Stomach (tissue), 19 donors: ENCODE measurements at places on chromosomes 6 and 20. TPM values are rescaled to one million over a fixed set of nuclear protein-coding genes. Genes with fewer than 3 reads are reported as not detected.

DNA sequence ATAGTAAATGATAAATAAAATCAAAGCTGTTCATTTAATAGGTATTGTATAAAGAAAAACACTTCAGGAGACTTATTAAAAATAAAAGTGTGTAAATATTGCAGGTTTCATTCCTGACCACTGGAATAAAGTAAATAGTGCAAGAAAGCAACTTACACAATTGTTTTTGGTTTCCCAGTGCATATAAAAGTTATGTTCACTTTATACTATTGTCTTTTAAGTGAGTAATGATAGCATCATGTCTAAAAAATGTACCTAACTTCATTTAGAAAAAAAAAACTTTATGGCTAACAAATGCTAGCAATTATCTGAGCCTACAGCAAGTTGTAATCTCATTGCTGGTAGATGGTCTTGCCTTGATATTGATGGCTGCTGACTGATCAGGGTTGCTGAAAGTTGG is 726.6 kb upstream of the POU3F2 start:
- no peak for DNase-seq
- no peaks in the 10 kb centered on the region for H3K4me1 ChIP-seq
- H3K27ac ChIP-seq, result no peak overlapping the region
- no peaks in the 10 kb centered on the region for H3K27me3 ChIP-seq

- H3K4me3 ChIP-seq, result no peak overlapping the region
- no peaks in the 10 kb centered on the region for H3K27me3 ChIP-seq
- no peak for DNase-seq
These were observed 343.7 kb upstream of the IRAK1BP1 start for GRCh38 chr6:78523622-78524021.

SUMO4 gene
- polyA plus RNA-seq, result not detected

DNA sequence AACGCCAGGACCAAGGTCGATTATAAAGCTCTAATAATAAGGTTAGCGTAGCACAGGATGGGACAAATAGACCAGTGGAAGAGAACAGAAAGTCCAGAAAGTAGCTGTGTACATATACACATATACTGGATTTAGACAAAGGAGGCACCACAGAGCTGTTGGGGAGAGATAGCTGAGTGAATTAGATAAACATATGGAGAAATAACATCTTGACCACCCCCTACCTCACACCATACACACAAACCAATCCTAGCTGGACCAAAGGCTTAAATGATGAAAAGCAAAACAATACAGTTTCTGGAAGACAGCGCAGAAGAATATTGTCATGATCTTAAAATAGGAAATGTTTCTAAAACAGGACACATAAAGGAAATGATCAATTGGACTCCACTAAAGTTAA is 112.9 kb downstream of the PXDC1 start:
- no peaks in the 10 kb centered on the region for H3K27me3 ChIP-seq
- no peak overlapping the region for H3K27ac ChIP-seq
- no peaks in the 10 kb centered on the region for H3K36me3 ChIP-seq
- DNase-seq, result no peak
- no peak overlapping the region for H3K4me3 ChIP-seq

GRCh38 chr6:14903176-14904038 is 342.5 kb upstream of the JARID2 start:
- DNase-seq, result no peak
- no peaks in the 10 kb centered on the region for H3K4me1 ChIP-seq
- no peak overlapping the region for H3K27ac ChIP-seq
- H3K36me3 ChIP-seq, result no peaks in the 10 kb centered on the region

DNA sequence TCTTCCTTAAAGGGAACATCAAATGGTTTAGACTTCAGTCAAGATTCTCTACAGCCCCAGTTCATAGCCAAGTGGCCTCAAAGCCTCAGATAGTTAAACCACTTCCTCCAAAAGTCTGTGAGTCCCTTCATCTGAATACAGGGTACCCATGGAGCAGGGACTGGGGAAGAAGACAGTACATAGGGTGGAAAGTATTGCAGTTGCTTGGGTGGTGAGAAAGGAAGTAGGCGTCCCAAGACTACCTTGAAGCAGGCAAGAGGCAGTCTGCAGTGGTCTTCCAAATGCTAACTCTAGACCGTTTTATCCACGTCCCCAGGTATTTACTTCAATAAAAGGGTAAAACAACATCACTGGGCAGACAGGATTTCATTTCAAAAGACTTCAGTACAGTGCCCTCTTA is 2.0 kb downstream of the FYN start:
- H3K27ac ChIP-seq, result peak overlapping the region; percentile 91
- H3K27me3 ChIP-seq, result no peaks in the 10 kb centered on the region
- peaks cover 51% of the 10 kb centered on the region for H3K4me1 ChIP-seq
- DNase-seq, result peak; percentile 56

- peak; percentile 5 for DNase-seq
- H3K4me1 ChIP-seq, result no peaks in the 10 kb centered on the region
- no peaks in the 10 kb centered on the region for H3K36me3 ChIP-seq
- H3K27ac ChIP-seq, result no peak overlapping the region
- no peaks in the 10 kb centered on the region for H3K27me3 ChIP-seq
- H3K4me3 ChIP-seq, result no peak overlapping the region
These were observed 65.1 kb upstream of the TOP1 start for GRCh38 chr20:40963505-40963845.

UBE2J1 gene
- 30.3 TPM for polyA plus RNA-seq

GRCh38 chr6:36757206-36757605 is 59.6 kb downstream of the RAB44 start:
- H3K27me3 ChIP-seq, result no peaks in the 10 kb centered on the region
- no peak for DNase-seq
- no peaks in the 10 kb centered on the region for H3K36me3 ChIP-seq
- H3K27ac ChIP-seq, result no peak overlapping the region

LST1 gene
- 26.7 TPM for polyA plus RNA-seq
